Stimulated activated CD8-positive, alpha-beta memory T cell treated with anti-CD3 and anti-CD28 coated beads, Interleukin-7, amount 100 ng/mL, for 1 hour (primary cell): ENCODE measurements at places on chromosomes 2 and 18.
A peak's percentile ranks its signal among the peaks of the same experiment; 100 is the strongest.

- no peak for DNase-seq
Observed at GRCh38 chr2:40665493-40666232, 213.8 kb upstream of the SLC8A1 start.

GRCh38 chr2:159213296-159213695, 73.2 kb downstream of the WDSUB1 start:
- no peak for DNase-seq

GRCh38 chr2:121595012-121595891, 54.0 kb downstream of the CLASP1 start:
- DNase-seq: no peak

DNA sequence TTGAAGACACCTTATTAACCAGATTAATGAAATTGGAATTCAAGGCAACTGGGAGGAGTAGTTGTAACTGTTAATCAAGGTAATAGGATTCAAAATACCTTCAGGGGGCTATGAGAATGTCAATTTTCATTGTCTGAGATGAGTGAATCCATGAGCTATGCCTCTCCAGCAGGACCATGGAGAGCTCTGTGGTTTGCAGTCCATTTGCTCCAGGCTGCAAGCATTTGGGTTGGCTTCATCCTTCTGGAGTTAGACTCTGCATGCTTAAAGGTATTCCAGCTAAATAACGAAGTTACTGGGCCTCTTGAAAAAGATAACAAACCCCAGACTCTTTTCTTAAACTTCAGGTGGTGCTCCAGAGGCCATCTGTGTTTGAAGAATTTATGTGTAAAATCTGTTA, 207.1 kb upstream of the SLC8A1 start:
- no peak for DNase-seq

DNA sequence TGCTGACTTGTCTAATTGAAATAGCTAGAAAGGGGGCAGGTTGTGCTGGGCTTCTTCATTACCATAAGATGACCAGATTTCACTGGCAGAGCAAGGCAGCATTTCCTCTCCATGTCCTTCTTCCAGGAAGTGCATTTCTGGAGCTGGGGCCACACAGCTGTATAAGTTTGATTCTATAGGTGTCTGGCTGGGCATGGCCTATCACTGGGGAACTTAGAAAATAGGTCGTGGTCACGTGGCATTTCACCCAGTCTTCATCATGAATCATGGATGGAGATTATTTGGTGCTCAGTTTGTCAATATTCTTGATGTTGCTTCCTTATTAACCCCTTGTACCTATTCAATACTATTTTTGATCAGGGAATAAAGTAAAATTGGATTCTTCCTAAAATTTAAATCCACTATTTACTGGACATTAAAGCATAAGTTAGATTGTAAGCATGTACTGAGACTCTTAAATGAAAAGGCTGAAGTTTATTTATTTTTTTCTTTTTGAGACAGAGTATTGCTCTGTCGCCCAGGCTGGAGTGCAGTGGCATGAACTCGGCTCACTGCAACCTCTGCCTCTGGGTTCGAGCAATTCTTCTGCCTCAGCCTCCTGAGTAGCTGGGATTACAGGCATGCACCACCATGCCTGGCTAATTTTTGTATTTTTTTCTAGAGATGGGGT, 49.5 kb upstream of the TMEM87B start:
- DNase-seq: no peak

DNA sequence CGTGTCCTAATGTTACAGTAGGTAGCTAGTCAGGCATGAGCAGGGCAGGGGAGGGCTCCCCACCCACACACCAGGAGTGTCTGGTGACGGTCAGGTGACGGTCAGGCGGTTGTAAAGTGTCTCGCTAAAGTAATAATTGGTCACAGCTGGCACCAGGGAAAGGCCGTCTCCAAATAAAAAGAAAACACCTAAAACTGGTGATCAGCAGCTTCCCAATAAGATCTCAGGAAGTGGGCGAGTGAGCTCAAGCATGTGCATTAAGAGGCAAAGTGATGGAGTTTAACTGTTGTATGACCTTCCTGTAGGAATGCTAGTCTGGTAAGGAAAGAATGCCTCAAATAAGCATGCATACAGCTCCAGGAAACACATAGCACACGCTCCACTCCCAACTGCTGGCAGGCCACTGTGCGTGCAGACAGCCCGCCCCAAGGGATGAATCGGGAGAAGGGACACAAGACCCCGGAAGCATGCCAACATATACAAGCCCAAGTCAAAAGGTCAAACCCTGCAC, 177.1 kb downstream of the RNF144A start:
- no peak for DNase-seq

- DNase-seq: no peak
Observed at GRCh38 chr18:48756511-48757226, 194.1 kb downstream of the SMAD7 start.

DNA sequence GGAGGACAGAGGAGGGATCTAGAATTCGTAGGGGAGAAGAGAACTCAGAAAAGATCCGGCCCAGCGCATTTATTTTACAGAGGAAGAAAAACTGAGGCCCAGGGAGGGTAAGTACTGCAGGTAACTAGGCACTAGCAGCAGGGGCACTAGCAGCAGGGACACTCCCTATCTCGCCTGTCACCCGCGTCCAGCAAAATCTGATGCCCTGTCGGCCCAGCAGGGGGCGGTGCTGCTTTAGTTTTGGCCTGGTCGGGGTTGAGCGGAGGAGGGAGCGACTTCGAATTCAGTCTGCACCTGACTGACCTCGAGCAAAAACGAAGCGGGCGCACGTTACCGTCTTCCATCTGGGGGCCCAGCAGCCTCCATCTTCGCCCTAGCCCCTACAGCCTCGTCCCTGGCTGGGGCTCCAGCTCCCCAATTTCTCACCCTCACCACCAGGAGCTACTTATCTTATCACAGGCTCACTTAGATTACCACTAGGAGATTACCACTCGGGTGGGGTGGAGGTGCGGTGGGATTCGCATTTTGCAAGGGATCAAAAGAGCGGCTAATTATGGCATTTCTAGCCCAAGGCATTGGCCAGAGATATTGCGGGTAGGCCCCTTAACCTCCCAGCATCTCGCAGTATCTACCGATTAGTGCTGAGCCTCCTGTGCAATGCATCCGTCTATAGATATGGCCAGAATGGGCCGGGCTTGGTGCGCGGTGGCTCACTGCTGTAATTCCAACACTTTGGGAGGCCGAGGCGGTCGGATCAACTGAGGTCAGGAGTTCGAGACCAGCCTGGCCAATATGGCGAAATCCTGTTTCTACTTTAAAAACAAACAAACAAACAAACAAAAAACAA, 17.8 kb upstream of the CD8A start:
- DNase-seq: peak; percentile 92
